GM13976 (cell line): ENCODE measurements at places on chromosomes 5 and 9.

- DNase-seq: no peak
These were observed 12.1 kb downstream of the FEM1C start for GRCh38 chr5:115532517-115532916.

GRCh38 chr5:10442576-10442975 lies 897 bp downstream of the ROPN1L start:
- peak; percentile 43 for DNase-seq

GRCh38 chr9:80873861-80874260 lies 815.5 kb downstream of the TLE1 start:
- DNase-seq: no peak

GRCh38 chr5:77418162-77418561 lies 74.0 kb downstream of the WDR41 start:
- no peak for DNase-seq
